ENCODE measurements at places on chromosomes 13 and 19.
A peak's percentile ranks its signal among the peaks of the same experiment; 100 is the strongest.

GRCh38 chr19:55457683-55458457 lies 3.6 kb downstream of the ISOC2 start:
- no peak for DNase-seq

GRCh38 chr13:53191091-53191490 lies 162.5 kb downstream of the OLFM4 start:
- no peak for DNase-seq

DNA sequence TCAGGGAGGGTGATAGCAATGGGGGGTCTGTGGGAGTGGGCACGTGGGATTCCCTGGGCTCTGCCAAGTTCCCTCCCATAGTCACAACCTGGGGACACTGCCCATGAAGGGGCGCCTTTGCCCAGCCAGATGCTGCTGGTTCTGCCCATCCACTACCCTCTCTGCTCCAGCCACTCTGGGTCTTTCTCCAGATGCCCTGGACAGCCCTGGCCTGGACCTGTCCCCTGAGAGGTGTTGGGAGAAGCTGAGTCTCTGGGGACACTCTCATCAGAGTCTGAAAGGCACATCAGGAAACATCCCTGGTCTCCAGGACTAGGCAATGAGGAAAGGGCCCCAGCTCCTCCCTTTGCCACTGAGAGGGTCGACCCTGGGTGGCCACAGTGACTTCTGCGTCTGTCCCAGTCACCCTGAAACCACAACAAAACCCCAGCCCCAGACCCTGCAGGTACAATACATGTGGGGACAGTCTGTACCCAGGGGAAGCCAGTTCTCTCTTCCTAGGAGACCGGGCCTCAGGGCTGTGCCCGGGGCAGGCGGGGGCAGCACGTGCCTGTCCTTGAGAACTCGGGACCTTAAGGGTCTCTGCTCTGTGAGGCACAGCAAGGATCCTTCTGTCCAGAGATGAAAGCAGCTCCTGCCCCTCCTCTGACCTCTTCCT lies 9.3 kb upstream of the CEACAM7 start:
- DNase-seq, result no peak

DNA sequence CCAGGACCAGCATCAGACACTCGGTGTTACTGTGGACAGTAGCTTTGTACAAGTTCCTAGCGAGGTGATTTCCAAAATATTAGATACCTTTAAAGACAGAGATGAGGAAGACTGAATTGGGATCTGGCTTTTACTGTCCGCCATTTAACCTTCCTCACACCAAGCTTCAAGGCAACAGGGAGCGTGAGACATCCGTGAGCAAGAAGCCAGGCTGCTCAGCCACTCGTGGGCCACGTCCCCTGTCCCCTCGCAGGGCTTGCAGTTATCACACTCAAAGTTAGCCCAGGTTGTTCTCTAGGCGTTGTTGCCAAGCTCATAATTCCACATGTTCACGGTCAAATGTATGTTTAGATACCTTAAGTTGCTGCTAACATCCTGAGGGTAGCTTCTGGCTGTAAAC lies 102.9 kb downstream of the COL4A2 start:
- DNase-seq, result no peak

GRCh38 chr13:114309806-114310410 lies 4.4 kb upstream of the CHAMP1 start:
- DNase-seq, result no peak

- no peak for DNase-seq
These were observed 3.0 kb downstream of the SIGLEC9 start for GRCh38 chr19:51127755-51128154.

- no peak for DNase-seq
These were observed 116.5 kb downstream of the SPRY2 start for GRCh38 chr13:80224468-80224867.

GRCh38 chr13:94556041-94556440 lies 39.9 kb downstream of the TGDS start:
- no peak for DNase-seq

GRCh38 chr13:77026255-77026860 lies 601 bp downstream of the FBXL3 start:
- peak; percentile 84 for DNase-seq

GRCh38 chr13:40388617-40389016 lies 277.8 kb downstream of the FOXO1 start:
- DNase-seq, result peak; percentile 91

DNA sequence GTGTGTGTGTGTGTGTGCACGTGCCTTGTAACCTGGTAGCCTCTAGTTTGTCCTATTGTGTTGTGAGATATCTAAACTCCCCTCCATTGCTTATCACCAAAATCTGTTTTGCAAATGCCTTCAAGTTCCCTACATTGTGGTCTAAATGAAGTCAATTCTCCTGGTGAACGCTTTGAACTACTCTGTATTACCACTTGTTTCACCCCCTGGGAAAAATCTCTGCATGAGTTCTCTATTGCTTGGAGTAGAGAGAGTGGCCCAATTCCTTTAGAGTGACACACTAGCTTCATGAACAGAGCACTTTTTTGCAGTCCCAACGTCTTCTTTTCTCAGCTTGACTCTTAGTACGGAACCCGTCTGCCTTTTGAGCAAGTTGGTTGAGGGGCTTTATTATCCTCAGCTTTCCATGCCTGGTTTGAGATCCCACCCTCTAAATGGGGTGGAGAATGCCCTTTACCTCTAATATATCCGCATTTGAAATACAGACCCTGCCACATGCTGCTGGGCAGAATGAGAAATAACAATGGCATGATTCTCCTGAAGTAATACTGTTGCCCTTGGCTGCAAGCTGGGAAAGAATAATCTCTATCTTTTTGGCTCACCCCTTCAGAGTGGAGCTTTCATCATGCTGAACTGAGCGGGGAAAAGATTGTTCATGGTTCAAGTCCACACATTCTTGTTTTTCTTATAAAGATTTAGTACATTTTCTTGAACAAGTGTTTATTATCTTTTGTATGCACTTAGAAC lies 2545.3 kb downstream of the PCDH9 start:
- DNase-seq, result no peak

GRCh38 chr19:33941133-33941532 lies 144.5 kb downstream of the KCTD15 start:
- no peak for DNase-seq

GRCh38 chr13:110989331-110989730 lies 74.5 kb upstream of the ANKRD10 start:
- no peak for DNase-seq

DNA sequence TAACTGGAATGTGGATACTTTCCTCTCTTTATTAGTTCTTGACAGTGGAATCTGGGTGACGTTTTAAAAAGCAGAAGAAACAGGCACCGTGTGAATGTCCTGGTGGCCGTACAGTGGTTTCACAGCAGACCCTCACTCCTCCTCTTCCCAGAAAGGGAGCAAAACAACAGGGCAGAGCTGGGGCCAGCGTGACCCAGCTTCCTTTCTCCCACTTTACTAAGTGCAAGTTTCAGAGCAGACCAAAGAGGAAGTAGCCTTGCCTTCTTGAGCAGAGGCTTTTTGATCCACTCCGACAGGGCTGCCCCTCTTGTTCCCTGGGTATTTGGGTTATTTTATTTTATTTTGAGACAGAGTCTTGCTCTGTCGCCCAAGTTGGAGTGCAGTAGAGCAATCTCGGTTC lies 19.6 kb upstream of the C19orf33 start:
- no peak for DNase-seq

DNA sequence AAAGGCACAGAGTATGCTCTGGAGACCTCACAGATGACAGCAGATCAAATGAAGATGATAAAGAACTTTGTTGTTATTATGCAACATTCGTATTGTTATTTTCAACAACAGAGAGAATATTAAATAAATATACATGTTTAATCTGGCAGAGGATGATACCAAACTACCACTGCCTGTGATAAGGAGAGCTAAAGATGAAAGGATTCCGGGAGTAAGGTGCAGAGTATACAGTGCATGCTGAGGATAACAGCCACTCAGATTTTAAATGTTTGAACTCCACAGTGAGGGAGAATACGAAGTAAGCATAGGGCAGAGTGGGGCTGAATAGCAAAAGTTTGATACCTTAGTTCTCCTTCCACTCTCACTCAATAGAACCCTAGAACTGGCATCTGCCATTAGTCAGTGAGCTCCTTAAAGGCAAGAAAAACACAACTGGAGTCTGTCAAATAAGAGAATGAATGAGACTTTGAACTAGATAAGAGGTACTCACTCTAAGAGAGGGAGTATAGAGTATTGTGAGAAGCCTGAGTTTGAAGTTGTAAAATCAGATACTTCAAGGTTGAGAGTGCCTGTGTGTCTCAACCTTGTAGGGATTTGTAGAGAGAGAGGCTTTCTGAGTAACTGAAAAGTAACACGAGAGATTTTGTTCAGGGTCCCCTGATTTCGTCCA lies 78.5 kb downstream of the STARD13 start:
- DNase-seq, result no peak

DNA sequence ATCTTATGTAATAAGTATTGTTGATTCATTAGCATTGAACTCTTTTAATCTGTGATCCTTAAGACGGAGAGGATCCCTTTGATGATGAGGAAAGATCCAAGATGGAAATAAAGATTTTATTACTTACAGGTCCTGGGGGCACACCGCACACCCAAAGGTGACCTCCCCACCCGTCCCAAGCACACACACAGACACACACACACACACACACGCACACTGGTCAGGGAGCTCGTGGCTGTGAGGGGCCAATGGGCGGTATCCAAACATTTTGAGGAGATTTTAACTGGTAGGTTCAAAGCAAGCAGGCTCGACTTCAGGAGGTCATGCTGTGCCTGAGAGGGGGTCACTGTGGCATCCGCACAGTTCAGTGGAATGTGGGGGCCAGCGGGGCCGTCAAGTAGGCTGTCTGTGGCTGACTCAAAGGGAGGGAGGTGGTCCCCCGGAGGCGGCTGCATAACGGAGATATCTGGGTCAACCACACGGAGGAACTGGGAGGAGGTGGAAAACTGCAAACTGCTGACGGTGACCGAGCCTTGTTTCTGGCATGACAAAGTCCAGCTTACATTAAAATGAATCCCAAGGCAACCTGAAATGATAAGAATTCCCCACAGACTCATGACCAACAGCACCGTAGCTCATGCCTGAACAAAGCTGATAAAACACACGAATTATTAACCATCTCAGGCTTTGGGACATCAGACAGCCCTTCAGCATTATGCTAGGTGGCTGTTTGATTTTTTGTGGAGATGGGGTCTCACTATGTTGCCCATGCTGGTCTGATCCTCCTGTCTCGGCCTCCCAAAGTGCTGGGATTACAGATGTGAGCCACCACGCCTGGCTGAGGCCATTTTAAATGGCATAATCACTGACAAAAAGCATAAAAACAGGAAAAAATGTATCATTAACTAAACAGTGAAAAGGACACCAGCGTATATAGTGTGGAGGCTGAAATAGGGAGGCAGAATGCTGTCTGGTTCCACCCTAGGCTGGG lies 20.9 kb upstream of the SIGLEC11 start:
- no peak for DNase-seq

DNA sequence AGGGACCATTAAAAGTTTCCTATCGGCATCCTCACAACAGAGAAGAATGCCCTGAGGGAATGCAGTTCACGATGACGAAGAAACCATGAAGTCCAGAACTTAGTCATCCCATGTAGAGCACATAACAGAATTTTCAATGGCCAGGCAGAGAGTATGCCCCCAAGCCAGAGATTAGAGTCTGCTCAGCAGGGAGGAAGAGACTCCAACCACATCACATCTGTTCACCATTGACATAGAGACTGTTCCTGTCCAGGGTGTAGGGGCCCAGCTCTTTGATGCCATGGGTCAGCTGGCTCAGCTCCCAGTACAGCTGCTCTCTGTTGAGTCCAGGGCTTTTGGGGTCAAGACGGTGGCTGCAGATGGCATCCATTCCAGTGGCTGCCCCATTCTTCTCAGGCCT lies 68.2 kb downstream of the MBD3L1 start:
- DNase-seq, result no peak

DNA sequence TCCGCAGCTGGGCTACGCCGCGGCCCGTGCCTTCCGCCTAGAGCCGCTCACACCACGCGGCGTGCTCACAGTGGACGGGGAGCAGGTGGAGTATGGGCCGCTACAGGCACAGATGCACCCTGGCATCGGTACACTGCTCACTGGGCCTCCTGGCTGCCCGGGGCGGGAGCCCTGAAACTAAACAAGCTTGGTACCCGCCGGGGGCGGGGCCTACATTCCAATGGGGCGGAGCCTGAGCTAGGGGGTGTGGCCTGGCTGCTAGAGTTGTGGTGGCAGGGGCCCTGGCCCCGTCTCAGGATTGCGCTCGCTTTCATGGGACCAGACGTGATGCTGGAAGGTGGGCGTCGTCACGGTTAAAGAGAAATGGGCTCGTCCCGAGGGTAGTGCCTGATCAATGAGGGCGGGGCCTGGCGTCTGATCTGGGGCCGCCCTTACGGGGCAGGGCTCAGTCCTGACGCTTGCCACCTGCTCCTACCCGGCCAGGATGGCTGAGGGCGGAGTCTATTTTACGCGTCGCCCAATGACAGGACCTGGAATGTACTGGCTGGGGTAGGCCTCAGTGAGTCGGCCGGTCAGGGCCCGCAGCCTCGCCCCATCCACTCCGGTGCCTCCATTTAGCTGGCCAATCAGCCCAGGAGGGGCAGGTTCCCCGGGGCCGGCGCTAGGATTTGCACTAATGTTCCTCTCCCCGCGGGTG lies 7.4 kb downstream of the DBP start:
- DNase-seq, result no peak

Measured in activated CD4-positive, alpha-beta T cell treated with anti-CD3 and anti-CD28 coated beads, Interleukin-2, amount 10 ng/mL, durations not matched to agents 7 days and 5 days (primary cell).